ENCODE measurements at places on chromosomes 13 and 19.

GRCh38 chr19:31511696-31512095 lies 162.5 kb upstream of the TSHZ3 start:
- DNase-seq = no peak

GRCh38 chr19:34989298-34989697 lies 10.8 kb upstream of the GRAMD1A start:
- DNase-seq = no peak

GRCh38 chr13:20383058-20383457 lies 142.6 kb downstream of the CRYL1 start:
- DNase-seq = no peak

DNA sequence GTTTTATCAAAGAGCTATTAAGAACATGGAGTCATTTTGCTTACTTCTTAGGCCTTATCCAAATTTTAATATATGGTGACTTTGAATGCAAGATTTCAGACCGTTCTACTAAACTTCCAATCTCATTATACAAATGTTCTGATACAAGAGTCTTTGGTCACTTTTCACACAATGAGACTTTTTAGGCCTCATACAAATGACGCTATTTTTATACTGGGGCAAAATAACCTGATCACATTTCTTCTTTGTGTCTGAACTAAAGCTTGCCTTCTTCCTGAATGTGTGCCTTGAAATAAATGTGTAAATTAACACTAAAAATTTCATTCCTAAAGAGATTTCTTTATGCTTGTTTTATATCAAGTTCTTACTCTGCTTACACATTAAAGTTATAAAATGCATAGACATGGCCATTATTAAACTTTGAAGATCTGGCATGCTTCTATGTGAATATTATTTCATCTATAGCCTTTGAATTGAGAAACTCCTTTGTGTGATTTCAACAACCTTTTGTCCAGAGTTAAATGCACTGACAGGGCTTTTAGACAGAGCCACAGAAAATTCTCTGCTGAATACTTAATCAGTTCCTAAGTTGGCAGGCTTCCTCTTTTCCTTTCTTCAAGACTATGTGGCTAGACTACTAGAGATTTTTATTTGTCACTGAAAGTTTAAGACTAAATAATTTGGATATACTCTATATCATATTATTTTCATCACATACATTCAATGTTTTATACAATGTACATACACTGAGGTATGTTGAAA lies 86.1 kb downstream of the EDNRB start:
- no peak for DNase-seq

- no peak for DNase-seq
Measured at GRCh38 chr13:85816413-85816812, 17.2 kb upstream of the SLITRK6 start.

DNA sequence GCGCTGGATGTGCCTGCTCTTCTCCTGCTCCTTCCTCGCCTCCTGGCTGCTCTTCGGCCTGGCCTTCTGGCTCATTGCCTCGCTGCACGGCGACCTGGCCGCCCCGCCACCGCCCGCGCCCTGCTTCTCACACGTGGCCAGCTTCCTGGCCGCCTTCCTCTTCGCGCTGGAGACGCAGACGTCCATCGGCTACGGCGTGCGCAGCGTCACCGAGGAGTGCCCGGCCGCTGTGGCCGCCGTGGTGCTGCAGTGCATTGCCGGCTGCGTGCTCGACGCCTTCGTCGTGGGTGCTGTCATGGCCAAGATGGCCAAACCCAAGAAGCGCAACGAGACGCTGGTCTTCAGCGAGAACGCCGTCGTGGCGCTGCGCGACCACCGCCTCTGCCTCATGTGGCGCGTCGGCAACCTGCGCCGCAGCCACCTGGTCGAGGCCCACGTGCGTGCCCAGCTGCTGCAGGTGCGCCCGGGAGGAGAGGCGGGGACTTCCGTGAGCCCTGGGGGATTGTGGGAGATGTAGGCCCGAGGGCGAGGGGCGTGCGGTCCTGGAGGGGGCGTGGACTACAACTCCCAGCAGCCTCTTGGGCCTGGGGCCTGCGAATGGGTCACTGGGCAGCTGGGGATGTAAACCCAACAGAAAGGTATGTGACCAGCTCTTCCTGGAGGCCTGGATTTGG lies 6.7 kb downstream of the KCNJ14 start:
- DNase-seq = no peak

DNA sequence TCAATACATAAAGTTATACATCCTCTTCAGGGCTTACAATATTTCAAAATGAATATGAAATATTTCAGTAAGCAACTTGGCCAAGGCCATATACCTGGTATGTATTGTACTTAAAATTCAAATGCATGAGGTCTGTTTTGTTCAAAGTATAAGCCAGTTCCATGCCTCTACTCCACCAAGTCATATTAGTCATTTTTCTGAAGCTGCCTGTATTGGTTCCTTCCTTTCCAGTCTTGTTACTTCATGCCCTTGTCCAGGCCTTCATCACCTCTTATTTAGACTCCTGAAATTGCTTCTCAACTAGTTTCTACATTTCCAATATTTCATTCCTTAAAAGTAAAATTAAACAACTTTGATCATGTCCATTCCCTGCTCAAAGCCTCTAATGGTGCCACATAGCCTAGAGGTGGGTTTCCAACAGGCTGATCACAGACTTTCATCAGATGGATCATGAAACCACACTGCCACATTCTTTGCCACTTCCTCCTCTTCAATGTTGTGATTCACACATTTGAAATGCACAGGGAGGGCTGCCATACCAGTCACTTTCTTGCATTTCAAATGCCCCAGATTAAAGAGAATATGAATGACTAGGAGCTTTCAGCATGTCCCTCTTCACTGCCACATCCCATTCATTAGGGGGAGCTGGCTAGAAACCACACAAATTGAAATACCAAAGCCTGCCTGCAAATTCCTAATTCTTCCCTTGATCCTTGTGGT lies 424.1 kb upstream of the DACH1 start:
- DNase-seq = no peak

- peak; percentile 63 for DNase-seq
Measured at GRCh38 chr19:40284501-40285352, at the start of gene AKT2. AKT2 (minus strand) TSS chr19:40285345; CDS start chr19:40265267, 20,078 bp downstream.

GRCh38 chr19:16614941-16615340 lies 13.1 kb downstream of the MED26 start:
- DNase-seq = no peak

DNA sequence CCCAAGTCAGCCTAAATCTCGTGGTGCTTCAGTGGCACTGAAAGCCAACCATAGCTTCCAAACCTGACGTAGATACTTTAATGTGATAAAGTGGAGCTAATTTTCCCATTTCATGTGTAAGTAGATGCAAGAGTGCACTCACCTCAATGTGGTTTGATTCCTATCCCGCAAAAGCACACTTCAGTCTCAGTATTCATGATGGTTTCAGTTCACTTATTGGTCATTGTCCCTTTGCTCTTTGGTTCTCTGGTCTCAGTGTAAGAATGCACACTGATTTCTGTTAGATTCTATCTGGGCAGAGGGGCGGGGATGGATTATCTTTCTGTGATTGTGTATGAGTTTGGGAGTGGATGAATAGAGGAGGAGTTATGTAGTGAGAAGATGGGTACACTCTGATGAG lies 340.6 kb downstream of the KCNRG start:
- no peak for DNase-seq

- no peak for DNase-seq
Measured at GRCh38 chr13:23570099-23570920, at the start of gene TNFRSF19. TNFRSF19 (plus strand) TSS chr13:23570412; CDS start chr13:23590184, 19,772 bp downstream.

- DNase-seq = no peak
Measured at GRCh38 chr19:46040952-46041500, at the start of gene IGFL4. IGFL4 (minus strand) TSS chr19:46041002; CDS start chr19:46040962, 40 bp downstream.

DNA sequence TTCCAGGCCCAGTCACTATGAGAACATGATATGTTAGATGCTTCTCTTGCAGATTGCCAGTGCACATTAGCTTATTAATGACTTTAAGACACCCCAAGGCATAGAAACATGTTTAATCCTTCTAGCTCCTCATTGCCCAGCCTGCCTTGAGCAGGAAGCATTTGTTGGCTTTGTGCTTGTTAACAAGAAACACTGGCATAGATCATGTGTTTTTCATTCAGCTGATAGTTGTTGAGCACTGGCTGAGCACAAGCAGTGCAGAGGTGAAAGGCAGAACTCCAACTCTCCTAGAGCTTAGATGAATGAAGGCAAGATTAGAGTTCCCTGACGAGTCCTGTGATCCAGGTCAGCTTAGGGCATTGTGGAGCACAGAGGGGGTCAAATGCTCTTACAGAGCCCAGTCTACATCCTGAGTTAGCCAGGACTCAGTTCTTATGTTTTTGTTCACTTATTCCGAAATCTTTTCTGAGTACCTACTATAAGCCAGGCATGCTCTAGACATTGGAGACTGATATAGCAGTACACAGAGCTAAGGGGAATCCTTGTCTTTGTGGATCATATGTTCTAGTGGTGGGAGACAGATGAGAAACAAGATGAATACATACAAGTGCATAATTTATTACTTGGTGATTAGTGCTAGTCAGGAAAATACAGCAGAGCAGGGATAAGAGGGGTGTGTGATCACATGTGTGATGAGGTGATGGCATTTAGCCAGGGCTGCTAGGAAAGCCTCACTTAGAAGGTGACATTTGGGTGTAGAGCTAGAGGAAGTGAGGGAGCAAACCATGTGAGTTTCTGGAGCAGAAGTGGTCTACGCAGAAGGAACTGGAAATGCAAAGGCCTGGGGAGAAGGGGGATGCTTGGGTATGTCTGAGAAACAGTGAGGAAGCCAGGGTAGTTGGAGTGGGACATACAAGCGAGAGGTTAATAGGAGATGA lies 101.2 kb downstream of the WASF3 start:
- no peak for DNase-seq

DNA sequence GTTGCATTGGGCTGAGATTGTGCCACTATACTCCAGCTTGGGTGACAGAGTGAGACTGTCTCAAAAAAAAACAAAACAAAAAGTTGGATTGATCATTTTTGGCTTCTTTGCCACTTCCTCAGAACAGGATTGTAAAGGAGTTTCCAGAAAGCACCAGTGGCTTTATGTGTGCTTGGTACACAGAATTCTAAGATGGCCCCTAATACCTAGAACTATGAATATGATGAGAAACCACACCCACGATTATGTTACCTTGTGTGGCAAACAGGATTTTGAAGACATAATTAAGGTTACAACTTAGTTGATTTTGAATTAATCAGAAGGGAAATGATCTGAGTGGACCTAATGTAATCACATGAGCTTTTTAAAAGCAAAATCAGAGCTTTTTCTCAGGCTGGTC lies 26.5 kb downstream of the CEACAM1 start:
- no peak for DNase-seq

DNA sequence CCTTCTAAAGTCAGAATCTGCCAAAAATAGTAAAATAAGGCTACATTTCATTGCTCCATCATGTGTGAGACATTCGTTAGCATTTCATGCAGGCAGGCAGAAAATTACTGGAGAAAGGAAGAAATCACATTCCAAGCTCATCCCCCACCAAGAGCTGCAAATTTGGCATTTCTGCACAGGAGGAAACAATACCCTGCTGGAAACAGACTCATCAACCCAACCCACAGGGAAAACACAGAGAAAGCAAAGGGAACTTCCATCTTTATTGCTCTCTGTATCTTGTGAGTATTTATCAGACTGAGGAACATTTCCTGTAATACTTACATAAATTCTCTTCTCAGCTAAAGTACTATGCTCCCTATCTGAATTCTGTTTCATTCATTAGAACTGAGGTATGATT lies 95.7 kb downstream of the KCTD12 start:
- DNase-seq = no peak

- DNase-seq = no peak
Measured at GRCh38 chr13:50940509-50940908, 30.9 kb downstream of the RNASEH2B start.

All from stimulated activated CD4-positive, alpha-beta T cell treated with anti-CD3 and anti-CD28 coated beads, Interleukin-15, amount 100 ng/mL, for 1 hour (primary cell).